ENCODE measurements at places on chromosomes 3 and 15. TPM values are rescaled to one million over a fixed set of nuclear protein-coding genes. Genes with fewer than 3 reads are reported as not detected.

SMAD6 gene
- 10.8 TPM for total RNA-seq

SEMA6D gene
- 102 TPM for total RNA-seq

TMOD2 gene
- total RNA-seq, result 105 TPM

DNA sequence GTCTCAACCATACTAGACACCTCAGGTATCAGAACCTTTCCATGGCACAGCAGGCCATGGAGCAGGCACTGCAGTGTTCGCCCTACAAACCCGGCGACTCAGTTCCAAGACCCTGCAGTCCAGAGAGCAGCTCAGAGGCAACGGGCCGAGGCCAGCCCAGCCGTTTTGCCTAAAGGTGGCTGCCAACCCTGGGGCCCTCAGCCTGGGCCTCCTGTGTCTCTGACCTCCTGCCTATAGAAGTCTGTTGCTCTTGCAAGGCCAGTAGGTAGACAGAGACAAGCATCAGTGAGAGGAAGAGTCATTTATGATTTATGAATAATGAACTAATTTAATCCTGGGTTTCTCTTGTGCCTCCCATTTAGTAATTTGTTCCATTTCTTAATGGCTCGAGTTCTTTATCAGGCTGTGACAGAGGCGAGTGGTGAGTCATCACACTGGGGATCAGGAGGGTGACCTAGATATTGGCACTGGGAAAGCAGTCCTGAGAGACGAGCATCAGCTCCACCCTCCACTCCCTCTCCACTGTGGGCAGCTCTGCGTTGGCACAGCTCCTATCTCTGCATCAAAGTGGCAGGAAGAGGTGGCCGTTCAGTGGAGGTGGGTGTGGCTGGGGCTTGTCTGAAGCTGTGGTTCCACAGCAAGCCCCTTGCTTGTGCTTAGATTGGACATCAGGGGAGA is 79.8 kb downstream of the ABHD5 start:
- peak; percentile 63 for DNase-seq

DNA sequence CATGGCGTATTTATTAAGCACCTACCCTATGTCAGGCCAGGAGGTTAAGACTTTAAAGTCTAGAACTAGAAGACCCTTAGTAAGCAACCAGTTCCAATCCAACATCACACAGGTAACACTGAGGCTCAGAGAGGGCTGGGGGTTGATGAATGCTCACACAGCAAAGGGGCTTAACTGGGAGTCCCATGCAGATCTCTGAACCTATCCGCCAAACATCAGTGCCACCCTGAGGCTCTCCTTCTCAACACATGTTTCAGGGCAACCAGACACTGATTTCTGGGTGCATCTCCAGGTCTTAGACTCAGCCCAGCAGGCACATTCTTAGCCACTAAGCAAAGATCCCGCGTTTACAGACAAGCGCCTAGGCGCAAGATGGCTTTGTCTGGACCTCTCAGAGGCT is 92.0 kb upstream of the SLC6A11 start:
- DNase-seq, result no peak

DNA sequence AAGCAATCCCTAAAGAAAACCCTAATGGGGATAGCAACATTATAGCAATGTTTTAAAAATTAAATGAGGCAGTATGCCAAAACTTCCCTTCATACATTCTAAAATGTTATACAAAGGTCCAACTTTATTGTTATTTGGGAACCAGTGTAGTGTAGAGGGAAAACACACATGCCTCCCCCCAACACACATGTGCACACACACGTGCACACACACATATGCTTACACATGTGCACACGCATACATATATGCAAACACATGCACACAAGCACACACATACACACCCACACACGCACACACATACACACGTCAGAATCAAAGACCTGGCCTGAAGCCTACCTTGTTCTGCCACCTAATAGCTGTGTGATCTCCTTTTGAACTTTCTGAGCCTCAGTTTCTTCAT is 83.3 kb downstream of the SCN11A start:
- DNase-seq, result no peak

DNA sequence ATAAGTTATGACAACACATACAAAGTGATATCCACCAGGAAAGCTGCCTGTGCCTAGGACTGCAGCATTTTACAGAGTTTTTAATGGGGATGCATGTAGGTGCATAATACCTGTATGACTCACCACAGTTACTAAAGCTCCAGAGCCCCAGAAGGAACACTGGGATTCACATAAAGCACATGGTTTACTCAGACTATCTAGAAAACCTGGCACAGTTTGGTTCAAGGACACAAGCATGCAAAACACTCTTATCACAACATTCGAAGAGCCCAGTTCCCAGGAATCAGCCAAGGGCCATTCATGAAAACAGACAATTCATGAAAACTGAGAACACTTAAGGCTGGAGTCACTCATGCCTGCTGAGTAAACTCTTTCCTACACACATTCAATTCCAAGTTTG is 261.0 kb downstream of the PYDC2 start:
- no peak for DNase-seq

- no peak for DNase-seq
Observed at GRCh38 chr3:87332789-87333188, 56.4 kb upstream of the POU1F1 start.

Measured in cerebellum (tissue), 4 donors.